ENCODE measurements at places on chromosomes 2 and 18. TPM values are rescaled to one million over a fixed set of nuclear protein-coding genes. Genes with fewer than 3 reads are reported as not detected.

GRCh38 chr2:11371092-11371937 lies 26.9 kb upstream of the ROCK2 start:
- no peak for DNase-seq

DNA sequence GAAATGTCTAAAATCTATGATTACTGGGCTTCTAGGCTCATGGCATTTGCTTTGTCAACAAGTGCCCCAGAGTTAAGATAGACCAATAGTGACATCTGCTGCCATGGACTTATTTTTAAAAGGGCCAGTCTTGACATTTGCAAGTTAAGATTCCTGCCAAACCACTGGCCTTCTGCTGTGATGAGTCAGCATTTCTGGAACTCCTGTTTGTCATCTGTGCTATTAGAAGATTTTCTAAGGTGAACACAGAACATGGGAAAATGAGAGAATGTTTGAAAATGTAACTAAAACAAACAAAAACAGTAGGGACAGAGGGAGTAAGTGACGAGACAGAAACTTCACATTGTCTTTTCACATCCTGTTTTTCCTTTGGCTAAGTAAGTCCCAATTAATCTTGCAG lies 93.7 kb upstream of the WDR75 start:
- peak; percentile 95 for DNase-seq

- DNase-seq = no peak
These were observed 675.5 kb downstream of the NUP35 start for GRCh38 chr2:183799761-183800160.

DNA sequence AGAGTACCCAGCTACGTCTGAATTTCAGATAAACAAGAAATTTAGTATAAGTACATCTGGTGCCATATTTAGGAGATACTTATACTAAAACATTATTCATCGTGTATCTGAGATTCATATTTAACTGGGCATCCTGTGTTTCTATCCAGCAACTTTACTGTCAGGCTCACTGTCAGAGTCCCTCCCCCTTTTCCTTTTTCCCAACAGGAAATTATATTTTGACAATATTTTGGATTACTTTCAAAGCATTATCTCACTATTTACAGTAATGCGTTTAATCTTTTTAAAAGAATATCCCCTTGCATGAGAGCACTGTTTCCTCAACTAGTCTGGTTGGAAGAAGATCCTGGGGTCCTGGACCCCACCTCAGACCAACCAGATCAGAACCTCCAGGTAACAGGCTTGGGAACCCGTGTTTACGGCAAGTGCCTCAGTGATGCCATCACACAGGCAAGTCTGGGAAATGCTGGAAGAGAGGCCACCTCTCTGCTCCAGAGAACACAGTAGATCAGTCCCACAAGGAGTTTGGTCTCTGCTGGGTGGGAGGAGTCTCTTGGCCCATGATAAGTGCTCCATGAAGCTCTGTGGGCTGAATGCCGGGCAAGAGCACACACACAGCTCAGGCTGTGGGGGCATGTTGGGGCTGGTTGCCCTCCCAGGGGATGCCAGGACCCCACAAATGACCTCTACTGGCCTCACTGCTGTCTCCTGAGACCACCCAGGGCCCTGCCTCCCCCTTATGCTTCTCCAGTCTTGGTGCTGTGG lies 84.2 kb upstream of the UXS1 start:
- no peak for DNase-seq

GRCh38 chr18:12308386-12309100 lies 502 bp downstream of the TUBB6 start:
- DNase-seq = peak; percentile 75

DNA sequence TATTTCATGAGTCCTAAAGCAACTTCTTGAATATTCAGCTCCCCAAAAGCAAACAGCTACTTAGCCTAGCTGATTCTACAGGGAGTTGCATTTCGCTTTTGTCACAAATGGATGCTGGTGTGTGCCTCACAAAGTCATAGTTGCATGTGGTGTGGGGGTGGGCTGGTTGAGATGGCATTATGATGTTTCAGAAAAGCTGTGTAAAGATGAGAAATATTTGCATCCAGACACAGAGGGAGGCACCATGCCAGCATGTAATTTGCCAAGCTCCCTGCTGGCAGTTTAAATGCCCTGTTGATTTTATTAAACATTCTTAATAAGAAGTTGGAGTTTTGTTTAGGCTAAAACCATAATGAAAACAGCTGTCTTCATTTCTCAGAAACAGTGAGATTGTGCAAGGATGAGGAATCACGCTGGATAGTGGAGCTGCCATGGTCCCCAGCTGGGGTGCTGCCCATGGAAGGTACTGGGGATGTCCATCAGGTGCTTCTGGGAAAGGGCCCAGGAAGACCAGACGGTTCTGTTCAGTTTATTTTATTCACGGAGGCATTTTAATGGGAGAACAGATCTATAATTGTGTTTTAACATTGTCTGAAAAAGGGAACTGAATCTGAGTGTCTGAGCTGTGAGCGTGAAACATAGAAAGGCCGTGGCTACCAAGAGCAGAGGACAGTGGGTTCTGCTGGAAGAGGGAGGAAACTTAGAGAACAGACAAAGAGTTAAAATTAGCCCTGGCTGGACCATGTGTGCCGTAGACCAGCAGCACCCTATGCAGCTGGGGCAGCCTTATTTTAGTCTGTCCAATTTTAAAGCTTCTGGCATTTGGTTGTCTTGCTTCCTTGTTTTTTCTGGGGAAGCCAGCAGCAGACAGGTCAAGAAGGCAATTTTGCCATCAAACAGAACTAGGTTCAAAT lies 177.1 kb downstream of the FAM210A start:
- DNase-seq = no peak

DNA sequence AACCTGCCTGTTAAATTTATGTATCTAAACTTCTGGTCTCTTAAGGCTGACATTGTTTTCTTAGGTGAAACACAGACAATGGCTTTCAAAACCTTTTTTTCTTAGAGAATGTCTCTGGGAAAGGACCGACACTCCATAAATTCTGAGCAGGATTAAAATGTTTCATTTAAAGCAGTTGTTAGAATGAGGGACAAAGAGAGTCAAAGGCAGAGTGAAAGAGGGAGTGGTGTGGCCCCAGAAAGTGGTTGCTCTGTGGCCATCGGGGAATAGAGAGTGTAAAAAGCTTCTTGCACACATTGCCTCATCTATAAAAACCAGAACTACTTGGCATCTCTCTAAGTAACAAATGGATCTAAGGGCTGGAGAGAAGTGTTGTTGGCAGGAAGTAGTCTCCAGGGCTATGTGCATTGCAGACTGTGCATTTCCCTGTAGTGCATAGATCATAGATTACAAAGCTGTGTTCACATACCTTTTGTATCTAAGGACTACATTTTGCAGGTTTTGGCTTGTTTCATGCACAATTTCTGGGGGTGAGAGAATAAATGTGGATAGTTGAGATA lies 3.6 kb downstream of the RPRM start:
- no peak for DNase-seq

- DNase-seq = peak; percentile 12
These were observed 22.9 kb downstream of the DARS1 start for GRCh38 chr2:135962366-135963123.

Gene ESPNL
- total RNA-seq = 0.07 TPM

Gene AKAIN1
- total RNA-seq = not detected

Gene ZNF521
- 48.0 TPM for total RNA-seq

Gene EFHD1
- 18.8 TPM for total RNA-seq

Gene IL36RN
- total RNA-seq = 0.14 TPM

Gene CYTIP
- 0.16 TPM for total RNA-seq

Measured in astrocyte (in vitro differentiated cells and primary cell).